Choroid plexus epithelial cell (primary cell): ENCODE measurements at places on chromosomes 1 and 21.

- peak; percentile 41 for DNase-seq
These were observed 35.8 kb downstream of the GREM2 start for GRCh38 chr1:240575981-240576662.

DNA sequence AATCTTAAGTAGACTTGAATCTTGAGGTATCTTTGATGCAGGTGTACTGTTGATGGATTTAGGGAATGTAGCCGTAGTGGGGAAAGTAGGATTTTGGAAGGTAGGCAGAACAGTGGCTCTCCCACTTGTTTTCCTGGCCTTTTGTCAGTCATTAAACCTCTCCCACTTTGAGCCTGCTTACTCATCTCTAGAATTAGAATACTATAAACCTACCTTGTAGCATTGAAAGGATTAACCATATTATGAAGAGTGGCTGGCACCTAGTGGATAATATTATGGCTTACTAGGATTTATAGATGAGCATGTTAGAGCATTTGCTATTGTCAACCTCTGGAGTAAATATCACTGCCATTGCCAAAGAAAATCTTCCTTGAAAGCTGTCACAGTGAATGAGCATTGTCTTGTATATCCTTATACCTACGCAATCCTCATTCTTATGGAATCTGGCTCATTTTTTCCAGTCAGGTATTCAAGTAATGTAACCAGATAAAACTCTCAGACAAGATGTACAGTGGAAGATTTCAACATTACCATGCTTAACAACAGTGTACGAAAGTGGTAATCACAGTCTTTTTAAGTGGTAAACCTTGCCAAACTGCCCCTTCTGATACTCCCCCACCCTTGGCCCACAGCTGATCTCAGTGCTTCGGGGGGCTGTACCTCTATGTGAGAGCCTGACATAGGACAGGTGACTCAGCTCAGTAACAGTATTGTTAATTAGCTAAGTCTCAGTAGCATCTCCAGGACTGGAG lies 44.4 kb downstream of the SH3GLB1 start:
- peak; percentile 9 for DNase-seq

DNA sequence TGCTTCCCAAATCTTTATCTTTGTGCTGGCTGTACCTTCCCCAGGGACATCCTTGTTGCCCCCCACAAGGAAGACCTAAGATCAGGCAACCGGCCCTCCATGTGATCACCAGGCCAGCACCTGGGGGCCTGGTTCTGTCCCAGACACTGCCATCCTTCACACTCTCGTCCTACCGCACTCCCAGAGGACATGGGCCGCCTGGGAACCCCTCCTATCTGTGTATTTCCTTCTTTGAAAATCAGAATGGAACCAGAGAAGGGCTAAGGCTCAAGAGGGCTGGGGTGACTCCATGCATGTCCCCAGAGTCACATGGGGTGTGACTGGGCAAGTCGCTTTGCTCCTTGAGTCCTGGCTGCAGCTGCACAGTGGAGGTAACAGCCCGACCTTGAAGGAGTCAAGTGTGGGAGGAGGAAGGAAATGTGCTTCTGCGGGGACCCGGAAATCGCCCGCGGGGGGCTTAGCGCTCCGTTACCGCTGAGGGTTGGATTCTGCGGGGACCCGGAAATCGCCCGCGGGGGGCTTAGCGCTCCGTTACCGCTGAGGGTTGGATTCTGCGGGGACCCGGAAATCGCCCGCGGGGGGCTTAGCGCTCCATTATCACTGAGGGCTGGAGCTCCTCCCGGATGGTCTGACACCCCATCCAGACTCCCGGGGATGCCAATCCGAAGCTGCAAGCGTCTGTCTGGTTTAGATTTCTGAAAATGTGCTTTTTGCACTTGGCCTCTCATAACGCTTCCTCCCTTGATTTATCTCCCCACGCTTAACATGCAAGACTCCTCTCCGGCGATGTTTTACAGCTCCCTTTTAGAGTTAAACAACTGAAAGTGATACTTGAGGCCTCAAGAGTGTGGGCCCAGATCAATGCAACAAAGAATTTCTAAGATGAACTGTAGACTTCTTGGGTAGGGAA lies 278.9 kb downstream of the NPHP4 start:
- no peak for DNase-seq

GRCh38 chr21:42343556-42343955 lies 7.2 kb downstream of the TFF2 start:
- no peak for DNase-seq

DNA sequence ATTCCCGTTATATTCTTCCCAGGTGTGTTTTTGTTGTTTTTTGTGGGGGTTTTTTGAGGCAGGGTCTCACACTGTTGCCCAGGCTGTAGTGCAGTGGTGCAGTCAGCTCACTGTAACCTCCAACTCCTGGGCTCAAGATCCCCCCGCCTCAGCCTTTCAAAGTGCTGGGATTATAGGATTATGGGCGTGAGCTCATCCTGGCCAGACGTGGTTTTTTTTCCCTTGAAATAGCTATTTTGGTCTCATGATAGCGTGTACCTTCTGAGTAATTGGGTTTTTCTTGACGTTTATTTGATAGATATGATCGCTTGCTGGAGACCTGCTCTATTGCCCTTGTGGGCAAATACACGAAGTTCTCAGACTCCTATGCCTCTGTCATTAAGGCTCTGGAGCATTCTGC lies 17.6 kb downstream of the CTPS1 start:
- DNase-seq = no peak

GRCh38 chr1:40977716-40978115 lies 1.8 kb upstream of the CTPS1 start:
- no peak for DNase-seq

DNA sequence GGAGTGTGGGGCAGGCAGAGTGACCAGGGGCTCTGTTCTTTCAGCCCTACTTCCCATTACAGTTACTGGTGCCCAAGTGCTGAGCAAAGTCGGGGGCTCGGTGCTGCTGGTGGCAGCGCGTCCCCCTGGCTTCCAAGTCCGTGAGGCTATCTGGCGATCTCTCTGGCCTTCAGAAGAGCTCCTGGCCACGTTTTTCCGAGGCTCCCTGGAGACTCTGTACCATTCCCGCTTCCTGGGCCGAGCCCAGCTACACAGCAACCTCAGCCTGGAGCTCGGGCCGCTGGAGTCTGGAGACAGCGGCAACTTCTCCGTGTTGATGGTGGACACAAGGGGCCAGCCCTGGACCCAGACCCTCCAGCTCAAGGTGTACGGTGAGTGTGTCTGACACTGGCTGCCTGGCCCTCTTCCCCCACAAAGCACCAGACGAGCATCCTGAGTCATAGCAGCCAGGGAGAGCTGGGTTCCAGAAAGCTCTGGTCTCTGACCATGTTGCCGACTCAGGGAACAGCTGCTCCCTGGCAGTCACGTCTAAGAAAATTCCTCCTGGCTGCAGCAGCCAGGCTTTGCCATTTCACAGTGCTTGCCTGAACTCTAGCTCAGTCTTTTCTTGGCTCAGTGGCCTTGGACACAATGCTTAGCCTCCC lies 3.3 kb downstream of the SLAMF8 start:
- peak; percentile 47 for DNase-seq

DNA sequence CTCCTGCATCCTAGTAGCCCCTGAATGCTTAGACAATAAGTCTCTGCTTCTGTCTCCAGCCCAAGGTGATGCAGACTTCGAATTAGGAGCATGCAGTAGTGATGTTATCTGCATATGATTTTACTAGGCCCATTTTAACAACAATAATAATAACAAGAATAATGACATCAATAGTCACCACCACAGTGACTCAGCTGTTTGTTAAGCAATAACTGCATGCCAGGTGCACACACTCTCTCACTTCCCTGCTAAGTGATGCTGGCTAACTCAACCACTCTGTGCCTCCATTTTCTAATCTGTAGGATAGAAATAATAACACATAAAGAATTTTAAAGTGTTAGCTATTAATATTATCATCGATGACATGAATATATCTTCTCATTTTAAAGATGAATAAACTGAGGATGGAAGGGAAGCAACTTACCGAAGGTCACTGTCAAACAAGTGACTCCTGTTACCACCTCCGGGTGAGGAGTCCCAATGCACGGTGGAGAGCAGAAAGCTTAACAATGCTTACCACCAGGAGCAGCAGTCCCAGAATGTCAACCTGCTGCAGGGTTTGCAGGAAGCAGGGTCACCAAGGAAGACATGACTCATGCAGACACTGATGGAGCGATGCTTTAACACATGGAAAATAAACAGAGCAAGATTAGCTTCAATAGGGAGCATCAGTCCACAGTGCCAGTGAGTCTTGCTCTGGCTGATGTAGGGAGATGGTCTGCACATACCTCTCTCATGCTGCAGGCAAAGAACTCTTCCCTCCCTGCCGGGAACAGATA lies 290.2 kb downstream of the SPATA17 start:
- DNase-seq = no peak

DNA sequence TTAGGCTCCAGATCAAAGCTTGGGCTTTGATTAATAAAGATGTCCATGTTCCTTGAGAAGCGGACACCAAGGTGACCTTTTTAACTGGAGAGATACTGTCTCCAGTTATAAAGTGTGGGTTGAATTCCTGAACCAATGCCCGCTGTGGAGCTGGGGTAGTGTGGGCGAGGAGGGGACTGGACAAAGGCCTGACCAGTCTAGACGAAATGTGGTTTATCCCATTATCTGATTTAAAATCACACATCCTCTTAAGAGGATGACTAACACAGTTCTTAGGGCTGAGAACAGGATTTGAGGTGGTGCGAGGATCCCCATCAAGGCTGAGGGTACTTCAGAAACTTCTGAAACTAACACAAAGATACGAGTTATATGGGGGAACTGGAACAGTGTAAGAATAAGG lies 84.5 kb upstream of the GCLM start:
- DNase-seq = no peak

- DNase-seq = no peak
These were observed 4.9 kb downstream of the SCNN1D start for GRCh38 chr1:1285102-1285571.

DNA sequence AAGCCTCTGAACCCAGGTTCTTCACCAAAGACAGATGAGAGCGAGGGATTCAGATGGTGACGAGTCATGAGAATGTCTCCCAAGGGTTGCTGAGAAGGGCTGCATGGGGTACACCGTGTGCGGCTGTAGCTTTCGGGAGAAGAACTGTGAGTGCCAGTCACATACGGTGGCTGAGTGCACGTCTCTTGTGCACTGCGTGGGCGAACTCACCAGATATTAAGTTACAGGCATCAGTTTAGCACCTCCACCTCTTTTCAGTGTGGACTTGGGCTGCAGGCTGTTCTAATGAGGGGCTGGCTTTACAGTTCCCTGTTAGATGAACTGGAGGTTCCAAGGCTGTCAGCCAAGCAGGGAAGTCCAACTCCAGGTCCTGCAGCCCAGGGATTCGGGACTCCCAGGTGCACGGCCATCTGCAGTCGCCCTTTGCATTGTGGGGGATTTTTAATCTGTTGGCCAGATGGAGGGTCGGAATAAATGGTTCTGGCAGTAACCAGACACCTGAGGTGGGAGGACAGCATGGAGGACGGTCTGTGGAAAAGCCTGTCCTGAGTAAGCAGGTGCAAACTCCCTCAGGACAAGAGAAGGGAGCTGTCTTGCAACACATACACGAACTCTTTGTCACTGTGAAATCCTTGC lies 26.5 kb upstream of the AVPR1B start:
- DNase-seq = no peak

GRCh38 chr1:65558215-65558614 lies 137.7 kb downstream of the LEPR start:
- DNase-seq = no peak

- DNase-seq = no peak
These were observed 668.7 kb downstream of the MRPL39 start for GRCh38 chr21:24938573-24938972.

DNA sequence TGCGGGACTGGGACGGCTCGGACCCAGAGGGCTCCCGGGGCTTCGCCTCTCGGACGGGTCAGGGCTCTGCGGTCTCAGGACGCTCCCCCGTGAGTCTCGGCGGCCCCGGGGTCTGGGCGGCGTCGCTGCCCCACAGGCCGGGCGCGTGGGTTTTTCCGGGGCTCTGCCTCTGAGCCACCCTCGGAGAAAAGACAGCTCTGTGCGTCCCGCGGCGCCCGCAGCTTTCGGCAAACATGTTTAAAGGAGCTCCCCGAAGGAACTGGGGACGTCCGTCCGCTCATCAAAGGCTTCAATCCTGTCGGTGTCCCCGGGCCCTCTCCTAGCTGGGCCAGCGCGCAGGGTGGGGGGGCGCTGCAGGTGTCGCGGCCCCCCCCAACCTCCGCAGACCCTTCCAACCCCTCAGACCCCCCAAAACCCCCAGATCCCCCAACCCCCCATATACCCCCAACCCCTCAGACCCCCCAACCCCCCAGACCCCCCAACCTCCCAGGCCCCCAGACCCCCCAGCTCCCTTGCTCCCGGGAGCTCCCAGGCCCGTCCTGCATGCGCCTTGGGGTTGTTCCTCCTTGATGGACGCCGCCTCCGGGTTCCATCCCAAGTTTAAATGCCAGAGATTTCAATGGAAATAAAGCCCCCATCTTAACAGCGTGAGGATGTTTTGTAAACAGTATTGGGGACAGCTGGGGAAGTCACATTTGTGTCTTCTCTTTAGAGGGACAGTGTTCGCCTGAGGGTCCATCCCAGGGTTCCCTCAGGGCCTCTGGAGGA lies 996 bp upstream of the C1orf159 start:
- DNase-seq = peak; percentile 12

- DNase-seq = peak; percentile 69
These were observed 2.9 kb upstream of the HTR6 start for GRCh38 chr1:19661721-19662228.

GRCh38 chr1:45573231-45573804 lies 10.5 kb upstream of the NASP start:
- DNase-seq = peak; percentile 53

- no peak for DNase-seq
These were observed 6.9 kb upstream of the PIGR start for GRCh38 chr1:206953126-206953525.

GRCh38 chr1:188170411-188170810 lies 1341.7 kb downstream of the PLA2G4A start:
- DNase-seq = no peak

DNA sequence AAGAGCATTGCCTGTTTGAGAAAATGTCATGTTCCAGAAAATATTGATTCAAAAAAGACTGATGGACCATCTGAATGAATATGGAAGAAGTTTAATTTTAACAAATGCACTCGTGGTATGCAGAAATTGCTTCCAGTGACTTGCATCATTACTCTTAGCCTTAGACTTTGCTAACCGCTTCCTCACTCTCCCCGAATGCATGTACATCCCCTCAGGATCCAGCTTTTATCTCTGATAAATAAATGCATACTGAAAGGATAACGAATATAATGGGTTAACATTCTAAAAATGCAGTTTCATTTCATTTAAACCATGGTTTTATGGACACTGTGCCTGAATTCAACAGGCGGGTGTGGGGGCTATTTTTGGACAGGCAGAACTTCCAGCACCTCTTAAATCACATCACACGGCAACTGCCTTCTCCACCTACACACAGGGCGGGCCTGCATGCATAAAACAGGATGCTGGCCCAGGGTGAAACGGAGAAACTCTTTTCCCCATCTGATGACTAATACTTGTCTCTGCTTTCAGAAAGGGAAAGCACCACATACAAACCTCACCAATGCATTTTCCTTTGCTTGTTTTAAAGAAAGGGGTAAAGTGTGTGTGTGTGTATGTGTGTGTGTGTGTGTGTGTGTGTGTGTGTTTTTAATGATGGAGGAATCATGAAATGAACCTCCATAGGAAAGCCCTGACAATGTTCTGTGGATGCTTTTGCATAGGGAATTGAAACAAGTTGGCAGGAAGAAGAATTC lies 48.7 kb downstream of the SPAG17 start:
- DNase-seq = peak; percentile 76

GRCh38 chr1:226638001-226638601 lies 89.5 kb downstream of the STUM start:
- no peak for DNase-seq
